CD4-positive, alpha-beta T cell treated with Interleukin-1 beta for 1 hour (primary cell): ENCODE measurements at places on chromosomes 1 and 21.

DNA sequence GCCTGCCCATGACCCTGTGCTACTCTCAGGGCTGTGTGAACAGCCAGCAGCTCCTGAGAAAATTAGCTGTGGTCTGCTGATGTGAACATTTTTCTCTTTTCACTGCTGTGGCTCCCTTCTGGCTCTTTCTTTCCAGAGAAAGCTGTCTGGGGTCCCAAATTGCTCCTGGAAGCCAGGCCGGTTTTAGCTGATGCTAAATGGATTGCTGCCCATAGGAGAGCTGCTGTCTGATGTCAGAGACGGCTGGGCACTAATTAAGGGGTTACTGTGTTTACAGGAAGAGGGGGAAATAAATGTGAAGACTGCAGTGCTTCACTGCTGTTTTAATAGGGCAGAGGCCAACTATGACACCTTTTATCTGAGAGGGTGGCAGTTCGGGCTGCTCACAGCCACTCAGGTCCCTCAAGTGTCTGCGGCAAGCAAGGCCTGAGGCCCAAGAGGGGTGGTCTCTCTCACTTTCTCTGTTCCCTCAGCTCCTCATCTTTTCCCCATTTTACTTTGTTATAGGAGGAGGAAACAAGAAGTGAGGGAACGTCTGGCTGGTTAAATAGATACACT is 106.0 kb upstream of the GNG12 start:
- DNase-seq: no peak

DNA sequence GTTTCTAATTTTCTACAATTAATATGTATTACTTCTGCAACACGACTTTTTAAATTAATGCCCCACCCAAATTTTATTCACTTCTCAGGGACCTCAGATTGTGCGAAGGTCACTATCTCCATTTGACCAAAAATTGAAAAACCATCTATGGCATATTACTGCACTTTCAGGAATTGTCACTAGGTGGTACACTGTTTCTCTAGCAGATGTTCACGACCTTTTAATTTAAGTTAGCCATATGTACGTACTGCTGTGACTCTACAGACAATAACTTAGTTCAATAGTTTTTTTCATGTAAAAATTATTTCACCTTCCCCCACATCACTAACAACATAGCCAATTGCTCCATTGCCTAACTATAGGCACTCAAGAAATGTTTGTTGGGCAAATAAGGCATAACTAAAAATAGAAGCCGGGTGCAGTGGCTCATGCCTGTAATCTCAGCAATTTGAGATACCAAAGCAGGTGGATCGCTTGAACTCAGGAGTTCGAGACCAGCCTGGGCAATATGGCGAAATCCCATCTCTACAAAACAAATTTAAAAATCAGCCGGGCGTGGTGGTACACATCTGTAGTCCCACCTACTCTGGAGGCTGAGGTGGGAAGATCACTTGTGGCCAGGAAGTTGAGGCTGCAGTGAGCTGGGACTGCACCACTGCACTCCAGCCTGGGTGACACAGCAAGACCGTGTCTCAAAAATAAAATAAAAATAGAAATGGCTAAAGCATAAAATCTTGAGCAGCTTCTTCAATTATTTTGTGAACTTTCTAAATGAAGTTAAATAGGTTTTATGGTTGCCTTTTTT is 75.7 kb upstream of the PKN2 start:
- peak; percentile 13 for DNase-seq

- DNase-seq: no peak
Observed at GRCh38 chr1:116486424-116486823, 84.4 kb downstream of the CD58 start.

GRCh38 chr1:102838016-102838415 is 270.3 kb downstream of the COL11A1 start:
- no peak for DNase-seq

DNA sequence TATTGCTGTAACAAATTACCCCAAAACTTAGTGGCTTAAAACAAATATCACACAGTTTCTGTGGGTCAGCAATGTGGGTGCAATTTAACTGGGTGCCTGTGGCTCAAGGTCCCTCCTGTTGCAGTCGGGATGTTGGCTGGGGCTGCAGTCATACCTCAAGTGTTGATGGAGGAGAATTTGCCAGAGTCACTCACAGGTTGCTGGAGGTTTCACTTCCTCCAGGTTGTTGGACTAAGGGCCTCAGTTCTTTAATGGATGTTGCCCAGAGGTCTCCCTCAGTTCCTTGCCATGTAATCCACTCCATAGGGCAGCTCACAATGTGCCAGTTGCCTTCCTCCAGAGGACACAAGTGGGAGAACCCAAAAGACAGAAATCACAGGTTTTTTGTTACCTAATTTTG is 2.5 kb upstream of the TAF13 start:
- no peak for DNase-seq

GRCh38 chr1:100530880-100531487 is 7.0 kb upstream of the GPR88 start:
- DNase-seq: peak; percentile 25

- no peak for DNase-seq
Observed at GRCh38 chr1:7594714-7595295, 176.3 kb upstream of the VAMP3 start.

- no peak for DNase-seq
Observed at GRCh38 chr1:143735764-143736461, 235.9 kb downstream of the FAM72C start.

- no peak for DNase-seq
Observed at GRCh38 chr1:230421481-230421880, 4.7 kb downstream of the PGBD5 start.
